ENCODE measurements at places on chromosomes 12 and 14.

GRCh38 chr14:65492266-65492665 is 79.7 kb downstream of the FUT8 start:
- no peak for DNase-seq

DNA sequence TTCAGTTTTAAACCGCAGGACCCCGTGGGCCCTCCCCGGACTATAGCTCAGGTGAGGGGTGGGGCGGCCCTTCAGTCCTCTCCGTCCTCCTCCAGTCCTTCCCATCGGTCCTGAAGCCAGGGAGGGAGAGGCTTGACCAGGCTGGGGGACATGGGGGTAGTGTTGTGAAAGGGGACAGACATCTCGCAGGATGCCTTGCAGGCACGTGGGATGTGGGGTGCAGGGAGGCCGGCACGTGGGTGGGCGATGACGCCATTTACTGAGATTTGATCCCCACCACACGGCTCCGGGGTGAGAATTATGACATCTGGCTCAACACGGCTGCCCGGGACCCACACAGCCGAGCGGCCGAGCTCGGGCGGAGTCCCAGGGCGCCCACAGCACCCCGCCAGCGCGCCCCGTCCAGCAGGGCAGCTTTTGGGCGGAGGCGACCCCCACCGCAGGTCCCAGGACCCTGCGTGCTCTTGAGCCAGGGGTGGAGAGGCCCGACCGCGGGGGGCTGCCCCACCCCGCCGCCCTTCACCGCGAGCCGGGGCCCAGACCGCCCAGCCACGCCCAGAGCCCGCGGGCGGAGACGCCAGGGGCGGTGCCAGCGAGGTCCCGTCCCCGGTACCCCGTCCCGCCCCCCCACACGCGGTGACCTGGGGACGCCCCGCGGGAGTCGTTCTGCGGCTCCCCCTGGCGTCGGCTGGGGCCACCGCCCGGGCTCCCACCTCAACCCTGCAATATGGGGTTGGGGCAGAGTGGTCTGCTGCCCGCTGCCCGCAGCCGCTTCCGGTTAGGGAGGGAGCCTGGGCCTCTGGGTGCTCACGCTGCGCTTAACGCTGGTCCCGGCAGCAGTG is 3.3 kb upstream of the EXOC3L4 start:
- DNase-seq: no peak

GRCh38 chr14:52175982-52176502 is 91.5 kb upstream of the PTGDR start:
- peak; percentile 50 for DNase-seq

DNA sequence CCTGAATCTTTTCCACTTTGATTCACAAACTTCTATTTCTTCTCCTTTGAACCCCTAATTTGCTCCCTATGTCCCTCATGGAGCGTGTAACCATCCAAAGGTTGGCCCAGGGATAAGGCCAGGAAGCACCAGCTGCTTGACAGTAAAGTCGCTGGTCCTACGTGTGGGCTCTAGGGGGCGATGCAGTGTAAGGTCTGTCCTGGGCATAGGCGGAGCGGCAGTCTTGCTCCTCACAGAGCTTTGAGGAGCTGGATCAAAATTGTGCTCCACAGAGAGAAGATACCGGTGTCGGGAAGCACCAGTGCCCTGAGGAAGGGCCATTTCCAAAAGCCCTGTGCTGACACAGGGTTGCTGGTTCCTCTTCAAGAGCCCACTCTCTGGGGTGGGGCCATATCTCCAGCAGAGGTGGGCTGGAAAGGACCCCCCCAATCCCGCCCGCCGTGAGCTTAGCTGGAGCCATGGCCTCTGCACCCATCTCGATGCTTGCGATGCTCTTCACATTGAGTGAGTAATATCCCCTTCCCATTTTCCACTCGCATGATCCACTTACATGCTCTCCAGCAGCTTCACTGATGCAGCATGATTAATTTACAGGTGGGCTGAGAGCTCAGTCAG is 49.9 kb upstream of the OR4E1 start:
- DNase-seq: no peak

GRCh38 chr12:386651-387050 is 2.5 kb downstream of the KDM5A start:
- DNase-seq: no peak

GRCh38 chr12:41120211-41120610 is 67.9 kb upstream of the PDZRN4 start:
- no peak for DNase-seq

- DNase-seq: no peak
These were observed 8.4 kb downstream of the FAM186A start for GRCh38 chr12:50387972-50388478.

- no peak for DNase-seq
These were observed 220.6 kb upstream of the OR4E1 start for GRCh38 chr14:21894003-21894897.

GRCh38 chr14:65431951-65432350 is 19.4 kb downstream of the FUT8 start:
- DNase-seq: no peak

DNA sequence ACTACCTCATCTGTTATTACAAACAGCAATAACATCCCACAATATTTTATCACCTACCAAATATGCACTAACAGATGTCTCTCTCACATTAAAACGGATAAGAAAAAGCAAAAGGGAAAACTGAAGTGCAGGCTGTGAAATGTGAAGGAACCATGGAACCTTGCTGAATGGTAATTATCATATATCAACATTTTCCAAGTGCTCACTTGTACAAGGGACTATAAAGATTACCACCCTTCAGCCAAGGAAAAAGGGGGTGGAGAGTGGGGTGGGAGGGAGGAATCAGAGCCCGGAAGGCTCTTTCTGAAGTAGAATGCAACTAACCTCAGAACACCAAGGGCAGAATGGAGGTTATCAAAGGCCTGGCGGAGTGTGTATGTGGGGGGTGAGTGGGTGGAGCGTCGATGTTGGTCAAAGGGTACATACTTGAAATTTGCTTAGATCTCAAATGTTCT is 1.2 kb downstream of the SNX6 start:
- no peak for DNase-seq

DNA sequence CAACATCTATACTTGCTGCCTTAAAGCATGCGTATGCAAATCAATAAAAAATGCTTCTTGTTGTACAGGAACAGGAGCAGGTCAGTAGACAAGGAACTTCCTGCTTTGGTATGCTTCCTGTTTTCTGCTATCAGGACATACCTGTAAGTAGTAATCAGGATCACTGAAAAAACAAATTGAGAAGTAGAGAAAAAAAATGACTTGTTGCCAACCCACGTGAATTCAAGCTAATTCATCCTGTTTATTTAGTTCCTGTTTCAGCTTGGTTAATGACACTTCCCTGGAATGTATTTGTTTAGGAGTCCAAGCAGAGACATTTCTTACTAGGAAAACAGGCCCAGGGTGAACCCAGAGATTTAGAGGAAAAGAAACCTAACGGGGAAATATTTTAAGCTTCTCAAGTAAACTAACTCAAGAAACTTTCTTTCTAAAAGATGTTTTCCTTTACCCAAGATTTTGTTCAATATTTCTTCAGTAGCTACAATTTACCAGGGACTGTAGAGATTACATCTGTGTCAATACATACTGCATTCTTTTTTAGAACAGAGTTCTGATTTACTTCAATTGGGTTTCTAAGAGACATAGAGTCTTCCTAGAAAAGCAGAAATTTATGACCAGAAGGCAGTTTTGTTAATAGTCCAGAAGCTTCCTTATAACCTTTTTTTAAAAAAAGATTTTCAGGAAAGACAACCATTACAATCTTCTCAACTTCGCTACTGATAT is 124.2 kb downstream of the PAWR start:
- DNase-seq: no peak

DNA sequence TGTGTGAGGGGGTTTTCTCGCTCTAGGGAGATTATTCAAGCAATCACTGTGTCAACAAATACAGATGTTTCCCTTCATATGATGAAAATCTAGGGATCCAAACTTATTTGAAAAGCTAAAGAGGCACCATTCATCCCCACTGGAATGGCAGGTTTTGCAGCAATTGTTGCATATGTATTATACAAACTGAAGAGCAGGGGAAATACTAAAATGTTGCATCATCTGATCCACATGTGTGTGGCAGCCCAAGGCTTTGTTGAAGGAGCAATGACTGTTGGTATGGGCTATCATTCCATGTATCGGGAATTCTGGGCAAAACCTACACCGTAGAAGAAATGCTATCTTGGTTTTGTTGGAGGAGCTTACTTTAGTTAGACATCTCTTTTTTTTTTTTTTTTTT is 4.1 kb upstream of the PRPF40B start:
- no peak for DNase-seq

GRCh38 chr14:105450864-105451720 is 23.5 kb upstream of the CRIP2 start:
- no peak for DNase-seq

- DNase-seq: no peak
These were observed 68.8 kb downstream of the LLPH start for GRCh38 chr12:66061557-66062289.

- no peak for DNase-seq
These were observed 211.6 kb downstream of the KIF26A start for GRCh38 chr14:104349950-104350349.

GRCh38 chr12:1656902-1657301 is 27.9 kb downstream of the WNT5B start:
- no peak for DNase-seq

- DNase-seq: no peak
These were observed 114.3 kb downstream of the SLC15A5 start for GRCh38 chr12:16163146-16163545.

GRCh38 chr14:66508846-66509621 is 1.1 kb downstream of the GPHN start:
- DNase-seq: no peak

DNA sequence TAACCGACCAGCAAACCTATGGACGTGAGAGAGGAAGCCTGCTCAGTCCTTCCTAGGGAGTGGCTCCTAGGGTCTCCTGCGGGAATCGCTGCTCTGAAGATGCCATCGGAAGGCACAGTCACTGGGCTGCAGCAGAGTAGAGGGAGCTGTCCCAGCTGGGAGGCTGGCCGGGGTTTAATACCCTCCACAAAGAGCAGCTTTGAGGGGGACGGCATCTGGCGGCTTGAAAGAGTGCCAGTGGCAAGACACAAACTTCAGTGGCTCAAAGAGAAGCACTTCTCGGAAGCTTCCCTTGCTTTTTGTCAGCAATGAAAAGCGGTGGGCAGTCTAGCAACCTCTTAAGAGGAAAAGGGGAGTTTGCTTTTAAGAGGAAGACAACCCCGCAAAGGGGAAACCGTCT is 114.6 kb downstream of the TMEM132C start:
- no peak for DNase-seq

GRCh38 chr14:54942913-54943312 is 40.3 kb upstream of the GCH1 start:
- no peak for DNase-seq

DNA sequence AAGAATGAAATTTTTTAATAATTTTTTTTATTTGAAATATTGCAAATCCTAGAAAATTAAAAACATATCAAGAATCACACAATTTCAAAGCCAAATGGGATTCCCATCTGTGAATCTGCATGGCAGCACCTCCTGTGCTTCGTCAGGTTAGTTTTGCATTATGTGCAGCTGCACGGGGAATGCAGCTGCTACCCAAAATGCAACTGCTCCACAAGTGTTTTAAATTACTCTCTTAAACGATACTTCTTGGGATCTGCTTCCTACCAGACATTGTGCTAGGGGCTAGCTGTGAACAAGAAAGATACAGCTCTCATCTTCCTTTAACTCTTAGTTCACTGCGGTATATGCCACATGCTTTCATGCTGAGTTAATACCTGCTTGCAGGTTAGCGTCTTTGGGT is 154.2 kb downstream of the CRADD start:
- no peak for DNase-seq

DNA sequence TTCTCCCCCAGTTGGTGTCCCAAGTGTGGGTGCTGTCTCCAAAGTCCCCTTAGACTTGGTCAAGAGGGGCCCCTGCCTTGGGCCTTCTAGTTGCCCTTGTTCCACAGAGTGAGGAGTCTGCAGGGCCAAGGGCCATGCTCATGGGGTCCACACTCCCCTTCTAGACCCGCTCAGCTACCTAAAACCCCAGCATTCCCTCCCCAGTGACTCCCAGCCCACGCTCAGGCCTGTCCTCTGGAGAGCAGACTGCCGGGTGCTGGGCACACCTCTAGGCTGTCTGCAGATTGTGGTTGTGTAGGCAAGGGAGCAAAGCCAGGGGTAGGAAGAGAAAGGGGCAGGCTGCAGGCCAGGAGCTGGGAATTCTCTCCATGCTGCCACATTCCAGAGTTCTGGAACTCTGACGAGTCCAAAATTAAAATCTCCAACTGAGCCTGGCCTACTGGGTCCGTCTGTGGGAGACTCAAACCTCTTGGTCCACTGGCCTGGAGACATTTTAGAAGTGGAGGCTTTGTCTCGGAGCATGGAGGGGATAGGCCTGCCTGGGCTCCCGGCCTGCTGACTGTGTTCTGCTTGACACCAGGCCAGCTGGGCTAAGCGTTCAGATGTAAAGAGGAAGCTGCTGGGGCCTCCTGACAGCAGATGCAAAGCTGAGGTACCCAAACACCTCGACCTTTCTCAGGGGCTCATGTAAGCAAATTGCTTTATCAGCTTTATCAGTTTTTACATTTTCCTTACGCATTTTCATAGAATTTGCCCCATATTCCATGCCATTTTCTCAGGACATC is 13.7 kb upstream of the KRT5 start:
- DNase-seq: no peak

DNA sequence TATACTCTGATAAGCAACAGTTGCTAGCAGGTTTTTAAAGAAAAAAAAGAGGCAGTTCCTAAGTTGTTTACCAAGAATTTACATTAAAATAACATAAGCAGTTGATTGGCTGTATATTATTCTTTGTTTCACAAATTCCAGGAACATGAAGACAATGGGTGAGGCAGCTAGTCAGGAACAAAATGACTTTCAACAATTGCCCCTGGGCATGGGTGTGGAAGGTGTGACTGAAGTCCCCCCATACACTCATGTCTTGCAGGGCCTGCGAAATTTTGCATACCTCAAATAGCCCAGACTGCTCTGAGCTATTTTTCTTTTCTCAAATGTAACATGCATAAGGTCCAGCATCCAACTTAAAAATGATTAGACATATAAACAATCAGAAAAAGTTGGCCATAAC is 267.2 kb upstream of the DIO3 start:
- no peak for DNase-seq

- DNase-seq: no peak
These were observed 507 bp upstream of the CD9 start for GRCh38 chr12:6199531-6200255.

- no peak for DNase-seq
These were observed 5.1 kb downstream of the SLC38A2 start for GRCh38 chr12:46367351-46368029.

DNA sequence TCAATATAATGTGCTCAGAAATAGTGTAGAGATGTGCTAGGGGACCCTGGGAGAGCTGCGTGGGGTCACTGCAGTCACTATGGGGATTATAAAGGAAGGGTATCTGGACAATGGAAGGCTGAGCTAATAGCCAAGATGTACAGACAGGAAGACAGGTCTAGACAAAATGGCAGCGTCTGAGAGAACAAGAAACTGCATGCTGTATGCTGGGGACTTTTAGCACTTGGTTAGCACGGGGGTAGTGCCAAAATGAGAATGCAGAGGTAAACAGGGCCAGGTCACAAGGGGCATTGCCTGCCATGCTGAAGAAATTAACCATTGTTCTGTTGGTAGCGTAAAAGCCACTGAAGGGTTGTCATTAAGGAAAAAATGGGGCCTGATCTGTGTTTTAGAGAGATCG is 308.2 kb downstream of the EMP1 start:
- no peak for DNase-seq

Measured in GF-D8 (cell line).